Activated gamma-delta T cell (primary cell): ENCODE measurements at places on chromosomes 13 and 19.

DNA sequence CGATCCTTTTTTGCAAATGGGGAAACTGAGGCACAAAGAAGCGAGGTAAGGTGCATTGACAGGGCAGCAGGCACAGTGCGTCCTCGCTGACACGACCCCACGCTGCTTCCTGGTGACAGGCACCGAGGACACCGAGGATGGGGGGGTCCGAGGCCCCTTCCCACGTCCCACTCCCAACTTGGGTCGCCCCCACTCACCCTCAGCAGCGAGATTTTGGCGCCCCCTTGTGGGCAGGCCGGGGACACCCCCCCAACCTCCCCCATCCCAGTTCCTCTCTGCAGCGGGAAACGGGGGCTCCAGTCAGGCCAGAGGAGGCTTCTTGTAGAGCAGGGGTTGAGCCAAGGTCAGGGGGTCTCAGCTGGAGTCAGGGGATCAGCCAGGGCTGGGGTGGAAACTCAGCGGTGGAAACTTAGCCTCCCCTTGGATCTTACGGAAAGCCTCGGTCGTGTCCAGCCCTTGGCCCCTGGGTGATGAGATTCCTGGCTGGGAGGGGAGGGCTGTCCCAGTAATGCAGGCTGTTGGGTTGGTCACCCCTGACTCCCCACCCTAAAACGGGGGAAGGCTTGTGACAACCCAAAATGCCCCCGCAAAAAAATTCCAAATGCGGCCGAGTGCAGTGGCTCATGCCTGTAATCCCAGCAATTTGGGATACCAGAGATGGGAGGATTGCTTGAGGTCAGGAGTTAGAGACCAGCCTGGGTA lies 8.2 kb downstream of the SMIM24 start:
- DNase-seq = no peak

DNA sequence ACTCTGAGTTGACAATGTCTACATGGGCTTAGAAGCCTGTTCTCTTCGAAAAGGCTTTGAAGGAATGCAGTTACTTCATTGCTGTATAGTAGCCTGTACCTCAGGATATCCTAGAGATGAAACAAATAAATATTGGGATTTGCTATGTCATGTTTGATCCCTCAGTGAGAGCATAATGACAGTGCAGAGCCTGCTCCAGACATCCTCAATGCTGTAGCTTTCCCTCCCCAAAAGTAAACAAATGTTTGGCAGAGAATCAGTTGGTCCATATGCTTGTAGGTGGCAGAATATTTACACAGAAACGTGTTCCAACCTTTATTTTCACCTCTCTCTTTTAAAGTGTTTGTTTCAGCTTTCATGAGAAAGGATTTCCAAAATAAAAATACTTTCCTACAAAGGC lies 515.3 kb upstream of the SGCG start:
- no peak for DNase-seq

GRCh38 chr13:33138441-33138840 lies 122.2 kb downstream of the KL start:
- no peak for DNase-seq

GRCh38 chr19:5073153-5073844 lies 104.4 kb downstream of the KDM4B start:
- DNase-seq = no peak

DNA sequence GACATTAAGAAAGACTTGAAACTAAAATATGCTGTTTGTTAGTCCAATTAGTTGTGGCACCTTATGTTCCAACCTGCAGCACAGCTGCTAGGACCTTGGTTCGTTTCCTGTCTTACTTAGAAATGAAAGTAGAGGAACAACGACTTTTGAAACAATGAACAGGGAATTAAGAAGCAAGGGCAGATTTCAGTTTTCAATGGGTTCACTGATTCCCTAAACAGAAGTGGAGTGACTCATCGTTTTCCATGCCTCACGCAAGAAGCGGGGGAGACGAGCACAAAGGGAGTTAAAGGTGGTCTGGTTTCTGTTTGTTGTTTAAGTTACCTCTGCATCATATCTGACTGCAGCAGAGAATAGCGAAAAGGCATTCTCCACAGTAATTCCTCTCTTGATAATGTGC lies 44.8 kb downstream of the PHF11 start:
- DNase-seq = no peak

- no peak for DNase-seq
These were observed 8.9 kb downstream of the RASL11A start for GRCh38 chr13:27279506-27279905.

DNA sequence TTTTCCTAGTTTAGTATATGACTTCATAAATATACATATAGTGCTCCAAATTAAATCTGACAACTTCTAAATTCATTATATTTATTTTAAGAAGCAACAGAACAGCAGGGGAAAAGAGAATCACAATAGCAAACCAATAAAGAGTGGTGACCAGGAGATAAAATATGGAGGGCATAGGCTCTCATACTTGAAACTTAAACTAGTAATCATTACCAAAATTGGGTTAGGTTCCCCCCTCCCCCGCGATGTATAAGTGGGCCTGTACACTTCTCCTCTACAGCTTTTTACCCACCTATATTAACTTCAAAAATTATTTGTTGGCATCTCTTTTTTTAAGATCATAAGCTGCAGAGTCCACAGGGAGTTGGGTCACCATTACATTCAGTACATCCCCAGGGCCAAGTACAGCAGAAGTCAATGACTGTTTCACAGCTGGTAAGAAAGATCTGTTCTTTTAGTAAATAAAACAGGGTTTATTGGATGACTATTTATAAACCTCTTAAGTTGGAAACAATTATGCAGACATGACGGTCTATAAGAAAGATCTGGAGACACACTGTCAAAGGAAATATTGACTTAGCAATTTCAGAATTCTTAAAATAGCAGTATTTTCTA lies 29.4 kb downstream of the KLF12 start:
- no peak for DNase-seq

DNA sequence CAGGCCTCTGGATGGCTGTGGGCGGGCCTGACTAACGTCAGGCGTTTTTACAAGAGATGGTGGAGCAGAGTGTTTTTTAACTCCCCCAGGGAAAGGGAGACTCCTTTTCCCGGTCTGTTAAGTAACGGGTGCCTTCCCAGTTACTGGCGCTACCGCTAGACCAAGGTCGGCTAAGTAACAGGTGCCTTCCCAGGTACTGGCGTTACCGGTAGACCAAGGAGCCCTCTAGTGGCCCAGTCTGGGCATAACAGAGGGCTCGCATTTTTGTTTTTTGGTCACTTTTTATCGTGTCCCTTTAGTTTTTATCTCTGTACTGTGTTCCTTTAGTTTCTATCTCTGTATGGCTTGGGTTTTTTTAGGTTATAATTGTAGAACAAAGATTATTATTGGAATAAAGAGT lies 10.0 kb downstream of the ZNF383 start:
- no peak for DNase-seq

- DNase-seq = no peak
These were observed 287.1 kb downstream of the TBC1D4 start for GRCh38 chr13:75194717-75195462.

DNA sequence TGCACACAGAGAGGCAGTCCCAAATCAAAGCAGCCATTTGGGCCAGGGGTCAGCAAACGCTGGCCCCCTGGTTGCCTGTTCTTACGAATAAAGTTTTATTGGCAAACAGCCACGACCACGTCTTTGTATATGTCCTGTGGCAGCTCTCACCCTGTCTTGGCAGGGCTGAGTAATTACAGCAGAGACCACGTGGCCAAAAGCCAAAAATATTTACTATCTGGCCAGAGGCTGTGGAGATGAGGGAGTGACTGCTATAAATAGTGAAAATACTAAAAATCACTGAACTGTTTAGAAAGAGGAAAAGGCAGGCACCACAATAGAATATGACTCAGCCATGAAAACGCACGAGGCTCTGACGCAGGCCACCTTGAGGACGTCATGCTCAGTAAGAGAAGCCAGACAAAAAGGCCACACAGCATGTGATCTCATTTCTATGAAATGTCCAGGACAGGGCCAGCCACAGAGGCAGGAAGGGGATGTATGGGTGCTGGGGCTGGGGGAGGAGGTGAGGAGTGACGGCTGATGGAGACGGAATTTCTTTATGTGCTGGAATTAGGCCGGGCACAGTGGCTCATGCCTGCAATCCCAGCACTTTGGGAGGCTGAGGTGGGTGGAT lies 29.4 kb downstream of the SMIM24 start:
- DNase-seq = no peak

GRCh38 chr19:51031880-51032225 lies 2.9 kb downstream of the KLK12 start:
- no peak for DNase-seq

DNA sequence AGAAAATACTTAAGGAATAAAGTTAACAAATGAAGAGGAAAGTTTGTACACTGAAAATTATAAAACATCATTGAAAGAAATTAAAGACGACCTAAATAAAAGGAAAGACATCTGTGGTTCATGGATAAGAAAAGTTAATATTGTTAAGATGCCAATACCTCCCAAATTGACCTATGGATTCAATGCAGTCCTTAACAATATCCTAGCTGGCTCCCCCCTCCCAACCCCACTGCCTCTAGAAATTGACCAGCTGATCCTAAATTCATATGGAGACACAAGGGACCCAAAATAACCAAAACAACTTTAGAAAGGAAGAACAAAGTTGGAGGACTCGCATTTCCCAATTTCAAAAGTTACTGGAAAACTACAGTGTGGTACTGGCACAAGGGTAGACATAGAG lies 28.3 kb downstream of the ZNF45 start:
- no peak for DNase-seq

DNA sequence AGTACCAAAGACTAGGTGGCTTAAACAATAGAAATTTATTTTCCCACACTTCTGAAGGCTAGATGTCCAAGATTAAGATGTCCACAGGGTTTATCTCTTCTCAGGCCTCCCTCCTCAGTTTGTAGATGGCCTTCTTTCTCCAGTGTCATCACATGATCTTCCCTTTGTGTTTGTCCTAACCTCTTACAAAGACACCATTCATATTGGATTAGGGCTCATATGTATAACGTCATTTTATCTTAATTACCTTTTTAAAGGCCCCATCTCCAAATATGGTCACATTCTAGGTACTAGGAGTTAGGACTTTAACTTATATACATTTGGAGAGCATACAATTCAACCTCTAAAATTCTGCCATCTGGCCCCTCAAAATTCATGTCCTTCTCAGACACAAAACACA lies 34.3 kb downstream of the N4BP2L2 start:
- DNase-seq = no peak

GRCh38 chr13:113597391-113598080 lies 13.0 kb downstream of the TFDP1 start:
- DNase-seq = no peak

DNA sequence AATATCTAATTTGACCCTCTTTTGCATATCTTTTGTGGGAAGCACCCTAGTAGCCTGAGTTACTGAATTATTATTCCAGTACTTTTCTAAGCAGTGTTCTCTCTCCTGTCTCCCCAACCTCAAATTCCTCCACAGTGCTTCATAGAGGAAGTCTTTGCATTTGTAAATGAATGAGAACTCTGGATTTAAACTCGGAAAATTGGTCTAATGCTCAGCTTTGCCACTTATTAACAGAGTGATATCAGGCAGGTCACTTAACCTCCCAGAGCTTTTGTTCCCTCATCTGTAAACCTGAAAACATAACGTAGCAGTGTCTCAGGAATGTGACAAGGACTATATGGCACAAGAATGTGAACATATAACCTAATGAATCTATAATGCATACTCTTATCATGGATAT lies 26.2 kb downstream of the FREM2 start:
- DNase-seq = no peak

GRCh38 chr13:78497702-78498355 lies 105.5 kb downstream of the POU4F1 start:
- DNase-seq = no peak

DNA sequence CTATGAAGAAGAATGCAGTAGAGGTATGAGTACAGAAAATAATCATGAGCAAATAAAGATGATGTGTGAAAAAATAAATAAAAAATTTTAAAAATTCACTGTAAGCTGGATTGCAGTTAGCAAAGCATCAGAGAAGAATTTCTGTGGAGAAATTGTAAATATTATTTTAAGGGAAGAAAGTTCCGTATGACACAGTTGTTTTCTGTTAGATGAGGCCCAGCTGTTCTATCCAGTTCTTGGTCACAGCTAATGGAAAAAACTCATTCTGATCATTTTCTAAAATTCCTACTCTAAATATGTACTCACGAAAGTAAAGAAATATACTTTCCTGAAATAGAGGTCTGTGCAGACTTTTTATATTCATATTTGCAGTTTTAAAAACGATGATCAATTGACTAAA lies 578.8 kb downstream of the DCT start:
- DNase-seq = no peak
